ENCODE measurements at places on chromosomes 3 and 15.

DNA sequence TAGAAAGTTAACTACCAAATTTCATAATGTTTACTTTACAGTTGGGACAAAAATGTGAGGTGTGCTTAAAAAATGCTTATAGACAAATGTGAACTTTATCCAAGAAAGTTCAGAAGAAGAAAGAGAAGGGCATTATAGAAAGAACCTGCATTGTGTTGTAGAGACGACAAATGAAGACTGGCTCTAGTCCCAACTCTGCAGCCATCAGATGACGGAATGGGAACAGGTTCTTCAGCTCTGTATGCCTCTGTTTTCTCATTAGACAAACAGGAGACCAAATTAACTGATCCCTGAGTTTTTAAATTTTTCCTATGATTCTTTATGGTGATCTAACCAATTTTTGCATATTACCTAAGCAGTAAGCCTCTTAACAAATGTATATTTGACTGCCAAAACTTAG is 49.2 kb downstream of the PDZRN3 start:
- DNase-seq, result no peak

GRCh38 chr3:72067721-72068120 is 282.8 kb upstream of the PROK2 start:
- DNase-seq, result no peak

DNA sequence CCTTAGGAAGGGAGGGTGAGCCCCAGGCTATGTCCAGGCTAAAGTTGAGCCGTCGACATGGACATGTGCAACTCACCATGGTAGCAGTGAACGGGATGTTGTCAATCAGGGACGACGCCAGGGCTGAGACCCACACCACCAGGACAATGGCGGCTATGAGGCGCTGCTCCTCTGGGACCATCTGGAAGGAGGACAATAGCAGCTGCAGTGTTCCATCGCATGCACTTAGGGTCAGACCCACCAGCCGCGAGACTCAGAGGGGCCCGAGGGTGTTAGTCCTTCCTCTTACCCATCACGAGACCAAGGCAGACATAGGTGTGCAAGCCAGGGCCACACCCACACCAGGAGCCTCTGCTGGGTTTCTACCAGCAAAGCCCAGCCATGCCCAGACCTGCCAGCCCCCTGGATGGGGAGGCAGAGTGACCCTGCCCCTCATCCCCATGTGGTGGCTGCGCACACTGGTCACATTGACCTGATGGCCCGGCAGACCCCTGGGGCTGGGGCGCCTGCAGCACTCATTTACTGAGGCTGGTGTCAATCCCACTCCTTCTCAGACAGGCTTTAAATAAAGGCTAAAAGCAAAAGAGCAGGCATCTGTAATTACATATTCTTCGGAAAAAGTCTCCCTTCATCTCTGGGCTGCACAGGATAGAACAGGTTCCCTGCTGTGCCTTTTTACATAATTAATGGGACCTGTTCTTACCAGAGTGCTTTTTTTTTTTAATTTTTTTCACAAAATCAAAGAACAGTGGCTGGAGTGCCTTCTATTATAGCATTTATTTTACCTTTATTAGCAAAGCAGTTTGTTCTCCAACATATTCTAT is 227.8 kb downstream of the OCA2 start:
- DNase-seq, result no peak

DNA sequence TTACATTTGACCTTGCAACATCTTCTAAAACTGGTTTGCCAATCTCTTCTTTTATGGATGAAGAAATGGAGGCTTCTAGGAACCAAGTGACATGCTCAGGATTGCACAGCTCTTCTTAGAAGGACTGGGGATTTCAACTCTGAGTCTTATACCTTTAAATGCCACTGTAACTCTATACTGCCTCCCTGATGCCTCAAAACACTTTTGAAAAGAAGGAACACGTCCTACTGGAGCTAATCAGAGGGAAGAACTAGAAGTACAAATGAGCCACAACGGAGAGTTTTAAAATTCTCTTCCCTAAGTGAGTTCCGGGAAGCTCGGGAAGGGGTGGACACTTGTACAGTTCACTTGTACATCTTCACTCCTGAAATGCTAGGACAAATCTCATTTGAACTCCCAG is 949 bp upstream of the MITF start:
- no peak for DNase-seq

- no peak for DNase-seq
Measured at GRCh38 chr15:33675246-33675645, 293.1 kb upstream of the CHRM5 start.

DNA sequence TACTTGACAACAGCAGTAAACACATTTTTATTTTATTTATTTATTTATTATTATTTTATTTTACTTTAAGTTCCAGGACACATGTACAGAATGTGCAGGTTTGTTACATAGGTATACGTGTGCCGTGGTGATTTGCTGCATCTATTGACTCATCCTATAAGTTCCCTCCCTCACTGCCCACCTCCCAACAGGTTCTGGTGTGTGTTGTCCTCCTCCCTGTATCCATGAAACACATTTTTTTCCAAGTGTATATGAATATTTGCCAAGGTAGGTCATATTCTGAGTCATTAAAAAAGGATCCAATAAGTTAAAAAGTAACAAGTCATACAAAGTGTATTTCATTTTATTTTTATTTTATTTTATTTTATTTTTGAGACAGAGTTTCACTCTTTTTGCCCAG is 567.3 kb upstream of the KCNMB2 start:
- DNase-seq, result no peak

DNA sequence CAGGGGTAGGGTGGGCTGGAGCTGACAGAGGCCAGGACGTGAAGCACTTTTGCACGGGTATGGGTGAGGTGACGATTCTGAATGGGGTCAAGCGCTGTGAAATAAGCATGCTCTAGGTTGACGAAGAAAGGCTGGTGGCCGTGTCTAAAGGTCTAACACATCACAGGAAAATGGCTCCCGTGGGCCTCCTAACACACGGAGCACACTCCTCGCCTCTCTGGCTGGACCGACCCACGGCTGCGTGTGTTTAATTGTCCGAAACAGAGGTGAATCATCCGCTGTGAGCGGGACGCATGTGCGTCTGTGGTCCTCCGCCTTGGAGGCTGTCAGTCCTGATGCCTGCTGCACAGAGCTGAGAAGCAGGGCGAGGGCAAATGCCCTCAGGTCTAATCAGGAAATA is 130.6 kb downstream of the NSMCE3 start:
- DNase-seq, result no peak

DNA sequence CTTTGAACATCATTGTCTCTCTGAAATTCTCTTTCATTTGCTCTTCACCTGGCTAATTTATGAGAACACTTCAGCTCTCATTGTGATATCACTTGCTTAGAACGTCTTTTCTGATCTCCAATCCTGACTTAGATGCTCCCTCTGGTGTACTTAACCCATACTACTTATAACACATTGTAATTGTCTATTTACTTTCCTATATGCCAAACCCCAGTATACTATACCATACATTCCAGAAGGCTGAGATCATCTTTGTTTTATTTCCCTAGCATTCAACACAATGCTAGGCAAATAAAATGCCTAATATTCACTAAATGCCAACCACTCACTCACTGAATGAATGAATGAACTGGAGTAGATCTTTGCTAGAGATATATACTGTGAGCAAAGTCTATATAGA is 27.0 kb upstream of the PEX5L start:
- DNase-seq, result no peak

- no peak for DNase-seq
Measured at GRCh38 chr3:105853801-105854432, 14.9 kb downstream of the CBLB start.

- no peak for DNase-seq
Measured at GRCh38 chr3:186483611-186484340, 60.4 kb downstream of the CRYGS start.

GRCh38 chr3:32305361-32305876 is 66.9 kb downstream of the CMTM8 start:
- DNase-seq, result no peak

DNA sequence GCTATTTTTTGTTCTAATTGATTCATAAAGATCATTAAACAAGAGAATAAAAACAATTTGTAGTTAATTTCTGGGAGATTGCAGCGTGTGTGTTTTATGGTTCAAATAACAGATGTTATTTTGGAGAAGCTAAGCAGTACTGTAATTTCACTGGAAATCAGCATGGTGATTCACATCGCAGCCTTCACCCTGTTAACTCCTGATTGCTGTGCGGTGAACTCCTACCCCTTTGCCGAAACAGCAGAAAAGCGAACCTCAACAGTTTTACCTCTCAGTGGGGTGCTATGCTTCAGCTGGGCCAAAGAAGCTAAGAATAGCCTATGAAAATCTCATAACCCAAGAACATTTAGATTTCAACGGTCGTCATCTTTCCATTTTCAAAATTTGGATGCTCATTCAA is 441.5 kb upstream of the RARB start:
- no peak for DNase-seq

DNA sequence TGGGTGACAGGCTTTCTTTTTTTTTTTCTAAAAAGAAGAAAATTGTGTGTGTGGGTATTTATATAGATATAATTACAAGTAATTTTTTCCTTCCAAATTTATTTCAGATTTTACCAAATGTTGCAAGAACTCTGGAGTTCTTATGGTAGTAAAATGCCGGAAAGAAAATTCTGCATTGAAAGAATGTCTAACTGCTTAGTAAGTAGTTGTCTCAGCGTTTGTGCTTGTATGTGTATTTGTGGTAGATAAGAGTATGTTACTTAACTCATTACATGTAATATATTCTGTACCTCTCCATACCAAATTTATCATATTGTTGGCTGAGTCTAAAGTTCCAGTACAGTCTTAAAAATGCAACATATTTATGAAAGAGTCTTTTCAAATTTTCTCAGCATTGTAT is 32.3 kb upstream of the ZCWPW2 start:
- DNase-seq, result no peak

- DNase-seq, result no peak
Measured at GRCh38 chr3:104510131-104510849, 856.4 kb upstream of the ALCAM start.

DNA sequence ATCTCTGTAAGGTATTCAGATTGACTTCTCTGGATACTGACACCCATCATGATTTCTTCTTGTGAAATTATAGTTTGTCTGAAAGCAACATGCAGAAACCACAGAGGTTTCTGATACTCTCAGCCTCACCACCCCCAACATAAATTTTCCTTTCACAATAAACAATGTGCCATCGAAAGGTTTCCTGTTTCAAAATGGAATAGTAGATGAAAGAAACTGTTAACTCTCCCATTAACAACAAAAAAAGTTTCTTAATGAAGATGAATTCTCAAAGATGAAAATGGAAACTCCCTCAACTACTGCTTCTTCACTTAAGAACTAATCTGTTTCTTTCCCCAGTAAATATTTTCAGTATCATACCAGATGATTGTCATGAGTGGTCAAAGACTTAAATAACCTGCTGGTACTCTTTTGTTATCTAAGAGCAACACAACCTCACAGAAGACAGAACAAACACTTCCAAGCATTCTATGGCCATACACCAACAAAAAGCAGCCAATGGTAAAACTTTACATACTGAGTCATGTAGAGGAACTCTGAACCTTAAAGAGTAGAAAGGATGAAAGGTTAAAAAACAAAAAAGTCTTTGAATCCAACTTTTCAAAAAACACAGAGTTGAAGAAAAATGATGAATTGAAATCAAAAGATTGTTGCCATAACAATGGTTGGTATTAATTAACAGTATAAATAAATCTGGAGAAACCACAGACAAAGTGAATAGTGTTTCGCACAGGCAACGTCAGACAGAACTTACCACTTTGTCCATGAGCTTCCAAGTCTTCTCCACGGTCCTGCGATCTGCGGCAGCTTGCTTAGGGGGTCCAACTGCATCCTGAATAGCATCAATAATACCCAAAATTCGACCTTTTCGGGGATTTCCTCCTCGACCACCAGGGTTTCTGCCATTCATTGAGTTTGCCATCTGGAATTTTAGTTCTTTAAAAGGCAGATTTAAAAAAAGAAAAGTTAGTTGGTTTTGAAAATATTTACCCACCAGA is 1.9 kb downstream of the CBLB start:
- no peak for DNase-seq

DNA sequence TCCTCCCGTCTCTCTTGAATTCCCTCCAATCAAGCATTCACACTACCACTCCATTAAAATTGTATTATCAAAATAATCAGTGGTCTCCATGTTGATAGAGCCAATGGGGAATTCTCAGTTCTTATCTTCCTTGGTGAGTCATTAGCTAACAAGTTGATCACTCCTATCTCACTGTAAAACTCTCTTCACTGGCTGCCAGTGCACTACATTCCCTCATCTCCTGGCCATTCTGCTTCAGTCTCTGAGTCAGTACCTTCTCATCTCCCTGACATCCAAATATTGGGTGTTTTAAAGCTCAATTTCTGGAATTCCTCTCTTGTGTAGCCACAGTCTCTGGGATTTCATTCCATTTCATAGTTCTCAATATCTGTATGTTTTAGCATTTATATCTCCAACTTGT is 175.2 kb downstream of the ALDH1A2 start:
- DNase-seq, result peak; percentile 11

DNA sequence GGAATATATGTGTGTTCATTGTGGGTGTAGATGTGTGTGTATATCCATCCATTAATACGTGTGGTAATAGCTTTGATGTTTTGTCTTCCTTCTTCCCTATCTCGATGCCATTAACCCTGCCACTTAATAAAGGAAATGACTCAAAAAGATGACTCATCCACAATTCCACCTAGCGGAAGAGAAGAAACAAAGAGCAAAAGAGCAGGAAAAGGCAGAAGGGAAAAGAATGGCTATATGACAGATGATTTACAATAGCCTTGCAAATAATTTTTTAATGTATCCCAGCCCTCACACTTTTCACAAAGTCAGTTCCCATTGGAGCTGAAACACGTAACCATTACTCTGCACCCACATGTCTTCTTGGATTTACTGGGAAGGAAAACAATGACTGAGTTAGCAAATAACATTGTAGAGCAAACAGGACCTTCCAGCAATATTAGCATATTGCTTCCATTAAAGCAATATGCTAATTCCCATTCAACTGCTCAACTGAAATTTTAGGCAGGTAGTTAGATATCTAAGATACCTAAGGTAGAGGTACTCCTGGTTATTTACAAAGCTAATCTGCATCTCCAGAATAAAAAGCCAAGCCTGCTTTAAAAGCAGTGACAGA is 197.2 kb downstream of the KCNAB1 start:
- no peak for DNase-seq

GRCh38 chr15:46242935-46243334 is 608.1 kb downstream of the SQOR start:
- DNase-seq, result no peak

DNA sequence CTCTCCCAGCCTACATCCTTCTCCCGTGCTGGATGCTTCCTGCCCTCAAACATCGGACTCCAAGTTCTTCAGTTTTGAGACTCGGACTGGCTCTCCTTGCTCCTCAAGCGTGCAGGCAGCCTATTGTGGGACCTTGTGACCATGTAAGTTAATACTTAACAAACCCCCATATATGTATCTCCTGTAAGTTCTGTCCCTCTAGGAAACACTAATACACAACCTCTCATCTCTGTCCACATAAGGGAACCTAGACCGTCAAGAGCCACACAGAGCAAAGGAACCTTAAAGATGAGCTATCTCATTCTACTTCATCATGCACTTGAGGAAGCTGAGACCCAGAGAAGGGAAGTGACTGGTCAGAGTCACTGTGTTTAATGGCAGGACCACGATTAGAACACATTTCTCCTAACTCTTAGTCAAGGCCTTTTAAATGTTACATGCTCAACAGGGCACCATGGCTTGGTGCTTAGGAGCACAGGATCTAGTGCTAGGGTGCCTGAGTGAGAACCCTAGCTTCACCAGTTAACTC is 50.3 kb downstream of the NPTN start:
- DNase-seq, result no peak

Measured in AG08396 (cell line).